ENCODE measurements at places on chromosomes 13 and 19.

GRCh38 chr19:41915776-41916414 lies 12.4 kb downstream of the ERFL start:
- DNase-seq, result no peak

DNA sequence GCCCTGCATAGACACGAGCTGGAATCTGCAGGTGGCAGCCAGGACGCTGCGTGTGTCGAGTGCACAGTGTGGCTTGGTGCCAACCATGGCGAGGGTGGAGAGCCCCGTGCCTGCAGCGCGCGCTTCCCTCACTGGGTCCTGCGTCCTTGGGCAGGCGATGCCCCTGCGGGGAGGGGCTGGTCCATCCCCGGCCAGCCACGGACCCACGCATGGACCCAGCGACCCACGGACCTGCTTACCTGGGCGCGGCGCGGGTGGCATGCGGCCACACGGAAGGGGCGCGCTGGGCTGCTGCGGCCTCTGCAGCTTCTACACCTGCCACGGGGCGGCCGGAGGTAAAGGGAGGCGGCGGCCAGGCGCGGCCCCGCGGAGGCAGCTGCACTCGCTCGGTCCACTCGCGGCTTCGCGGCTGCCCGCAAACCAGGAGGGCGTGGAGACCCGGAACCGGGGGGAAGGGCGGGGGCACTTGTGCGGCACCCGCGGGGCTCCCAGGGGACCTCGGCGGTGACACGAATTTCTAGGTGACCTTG lies 569 bp upstream of the MCF2L start:
- DNase-seq, result no peak

DNA sequence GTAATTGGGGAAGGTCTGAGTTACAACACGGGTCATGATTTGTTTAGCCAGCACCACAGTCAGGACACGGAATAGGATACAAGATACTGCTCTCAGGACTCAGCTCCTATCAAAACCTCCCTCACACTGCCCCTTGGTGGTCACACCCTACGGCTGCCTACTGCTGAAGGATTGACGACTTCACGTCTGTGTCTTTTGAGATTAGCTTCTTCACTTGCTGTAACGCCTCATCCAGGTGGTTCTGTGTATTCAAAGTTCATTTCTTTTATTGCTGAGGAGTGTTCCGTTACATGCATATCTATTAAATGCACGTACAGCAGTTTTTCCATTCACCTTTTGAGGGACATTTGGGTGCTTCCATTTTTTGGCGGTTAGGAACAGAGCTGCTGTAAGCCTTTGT lies 46.3 kb downstream of the URI1 start:
- DNase-seq, result no peak

- no peak for DNase-seq
These were observed 176.8 kb downstream of the OXGR1 start for GRCh38 chr13:96817336-96817941.

GRCh38 chr19:7923295-7924191 lies 2.4 kb downstream of the CTXN1 start:
- no peak for DNase-seq

DNA sequence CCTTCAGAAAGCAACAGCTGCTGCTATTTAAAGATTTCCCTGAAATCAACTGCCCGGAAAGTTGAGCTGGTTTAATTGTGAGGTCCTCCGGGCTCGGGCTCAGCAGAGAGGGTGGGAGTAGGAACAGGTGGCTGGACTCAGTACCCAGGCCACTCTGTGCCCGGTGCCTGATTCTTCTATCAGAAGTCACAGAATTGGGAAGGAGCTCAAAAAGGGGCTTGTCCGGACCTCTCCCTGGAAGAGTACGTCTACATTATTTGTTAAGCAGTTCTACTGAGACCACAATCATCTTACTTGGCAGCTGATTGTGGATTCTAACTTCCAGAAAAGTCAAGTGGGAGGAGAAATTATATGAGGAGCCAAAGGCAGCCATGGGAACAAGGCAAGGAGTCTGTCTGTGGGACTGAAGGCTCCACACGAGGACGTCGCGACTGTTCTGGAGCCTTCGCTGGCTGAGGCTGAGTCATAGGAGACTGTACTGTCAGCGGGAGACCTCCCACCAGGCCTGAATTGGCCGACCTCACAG lies 91.7 kb upstream of the ANKRD10 start:
- DNase-seq, result peak; percentile 26

DNA sequence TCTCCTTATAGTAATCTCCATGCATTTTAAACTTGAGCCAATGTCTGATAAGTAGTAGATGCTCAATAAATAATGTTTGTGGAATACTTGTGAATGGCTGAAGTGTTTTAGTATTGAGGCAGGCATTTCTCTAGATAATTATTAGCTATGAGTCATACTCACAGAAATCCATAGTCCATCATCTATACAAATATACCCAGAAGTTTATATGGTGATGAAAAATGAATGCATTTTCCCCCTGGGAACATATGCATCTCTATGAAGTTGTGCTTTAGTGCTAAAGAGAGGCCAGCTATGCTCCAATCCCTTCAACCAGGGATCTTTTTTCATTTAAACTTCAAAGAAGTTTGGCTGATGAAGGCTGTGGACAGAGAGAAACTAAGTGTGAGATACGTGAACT lies 17.2 kb downstream of the MBNL2 start:
- DNase-seq, result no peak

GRCh38 chr13:30895773-30896172 lies 10.3 kb upstream of the MEDAG start:
- DNase-seq, result no peak

DNA sequence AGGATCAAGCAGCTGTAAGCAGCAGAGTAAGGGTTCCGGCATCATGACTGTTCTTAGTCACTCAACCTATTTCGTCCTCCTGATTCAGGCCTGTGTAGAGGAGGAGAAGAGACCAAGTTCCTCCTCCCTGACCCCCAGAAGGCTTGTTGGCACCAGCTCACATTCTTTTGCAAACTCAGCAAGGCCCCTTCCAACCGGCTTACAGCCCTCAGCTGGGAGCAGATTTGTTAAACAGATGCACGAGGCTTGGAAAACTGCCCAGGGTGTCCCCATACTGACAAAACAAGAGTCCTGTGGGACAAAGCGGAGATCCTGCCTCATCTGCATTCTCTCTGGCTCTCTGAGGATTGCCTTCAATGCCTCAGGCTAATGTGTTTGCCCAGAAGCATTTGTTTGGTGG lies 113.2 kb upstream of the SOX21 start:
- DNase-seq, result peak; percentile 22

DNA sequence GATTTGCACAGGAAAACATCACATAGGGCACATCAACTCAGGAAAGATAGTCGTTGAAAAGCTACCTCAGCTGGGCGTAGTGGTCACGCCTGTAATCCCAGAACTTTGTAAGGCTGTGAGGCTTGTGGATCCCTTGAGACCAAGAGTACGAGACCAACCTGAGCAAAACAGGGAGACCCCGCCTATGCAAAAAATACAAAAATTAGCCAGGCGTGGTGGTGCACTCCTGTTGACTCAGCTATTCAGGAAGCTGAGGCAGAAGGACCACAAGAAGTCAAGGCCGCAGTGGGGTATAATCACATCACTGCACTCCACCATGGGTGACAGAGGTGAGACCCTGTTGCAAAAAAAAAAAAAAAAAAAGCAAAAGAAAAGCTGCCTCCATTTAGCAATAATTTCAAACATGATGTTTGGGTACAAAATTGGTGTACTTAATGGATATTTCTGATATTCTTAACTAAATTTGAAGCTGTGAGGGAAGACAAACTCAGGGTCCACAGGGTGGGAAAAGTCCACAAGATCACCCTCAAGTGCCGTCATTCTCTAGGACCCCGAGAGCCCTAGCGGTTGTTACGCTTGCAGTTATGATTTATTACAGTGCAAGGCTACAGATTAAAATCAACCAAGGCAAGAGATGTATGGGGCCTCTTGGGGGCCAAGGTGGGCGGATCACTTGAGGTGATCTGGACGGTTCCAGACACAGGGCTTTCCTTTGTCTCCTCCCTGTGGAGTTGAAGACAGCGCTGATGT lies 42.5 kb upstream of the LDLR start:
- no peak for DNase-seq

GRCh38 chr13:23753458-23753857 lies 135.7 kb downstream of the MIPEP start:
- no peak for DNase-seq

GRCh38 chr19:46704379-46705076 lies 12.4 kb downstream of the PRKD2 start:
- DNase-seq, result no peak

GRCh38 chr13:22931576-22931975 lies 249.2 kb upstream of the SGCG start:
- no peak for DNase-seq

- no peak for DNase-seq
These were observed 3.4 kb downstream of the PTGIR start for GRCh38 chr19:46621191-46622117.

DNA sequence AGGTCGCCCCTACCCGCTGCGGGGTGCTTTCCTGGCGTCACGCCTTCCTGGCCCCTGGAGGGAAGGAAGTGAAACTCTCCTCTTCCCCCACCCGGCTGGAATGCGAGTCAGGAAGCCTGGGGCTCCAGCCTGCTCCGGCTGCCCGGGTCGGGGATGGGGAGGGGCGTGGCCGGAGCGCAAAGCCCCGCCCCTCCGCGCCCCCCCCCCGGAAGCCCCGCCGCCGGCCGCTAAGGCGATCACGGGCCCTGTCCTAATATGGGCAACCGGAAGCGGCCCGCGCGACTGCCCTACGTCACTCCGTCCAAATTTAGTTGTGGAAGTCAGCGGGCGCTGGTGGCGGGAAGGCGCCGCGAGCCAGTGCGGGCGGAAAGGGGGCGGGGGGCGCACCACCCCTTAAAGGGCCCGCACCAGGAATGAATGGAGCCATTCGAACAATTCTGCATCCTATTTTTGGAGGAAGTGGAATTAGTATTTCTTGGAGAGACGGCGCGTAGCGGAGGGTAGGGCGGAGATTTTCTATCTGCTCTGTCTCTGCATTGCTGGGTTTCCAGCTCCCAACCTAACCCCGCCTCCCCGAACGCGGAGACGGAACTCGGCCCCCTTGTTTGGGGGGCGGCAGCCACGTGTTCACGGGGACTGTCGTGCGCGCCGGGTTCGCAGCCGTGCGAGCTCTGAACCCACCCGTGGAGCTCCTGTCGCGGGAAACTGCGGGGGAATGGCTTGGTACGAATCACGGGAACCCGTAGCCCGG lies 1.6 kb downstream of the IER2 start:
- peak; percentile 95 for DNase-seq

DNA sequence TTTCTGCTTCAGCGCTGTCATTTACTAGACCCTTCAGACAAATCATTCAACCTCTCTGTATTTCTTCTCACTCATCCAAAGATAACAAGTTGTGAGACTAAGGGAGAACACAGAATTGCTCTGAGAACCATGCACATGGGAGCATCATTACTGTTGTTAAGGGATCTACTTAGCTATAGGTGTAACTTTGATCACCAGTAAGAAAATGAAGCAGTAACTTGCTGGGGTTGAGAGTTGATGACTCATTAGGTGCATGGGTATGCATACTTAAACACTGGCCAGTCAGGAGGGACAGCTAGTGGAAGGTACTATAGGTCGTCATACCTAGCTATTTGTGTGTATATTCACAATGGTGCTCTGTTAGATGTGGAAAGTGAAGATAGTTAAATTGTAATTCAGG lies 61.5 kb downstream of the B3GLCT start:
- no peak for DNase-seq

DNA sequence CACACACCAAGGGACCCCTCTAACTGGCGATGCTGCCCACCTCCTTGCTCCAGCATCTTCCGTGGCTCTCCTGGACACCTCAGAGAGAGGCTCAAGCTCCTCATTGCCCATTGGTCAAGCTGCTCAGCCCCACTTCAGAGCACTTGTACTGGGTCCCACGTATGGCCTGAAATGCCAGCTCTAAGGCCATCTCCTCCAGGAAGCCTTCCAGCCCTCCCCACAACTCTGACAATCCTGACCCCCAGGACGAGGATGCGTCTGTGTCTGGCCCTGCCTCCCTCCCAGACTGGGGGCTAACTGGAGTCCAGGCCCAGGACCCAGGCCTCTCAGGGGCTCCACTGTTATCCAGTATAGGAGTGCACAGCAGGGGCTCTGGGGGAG lies 7.9 kb upstream of the HOMER3 start:
- no peak for DNase-seq

DNA sequence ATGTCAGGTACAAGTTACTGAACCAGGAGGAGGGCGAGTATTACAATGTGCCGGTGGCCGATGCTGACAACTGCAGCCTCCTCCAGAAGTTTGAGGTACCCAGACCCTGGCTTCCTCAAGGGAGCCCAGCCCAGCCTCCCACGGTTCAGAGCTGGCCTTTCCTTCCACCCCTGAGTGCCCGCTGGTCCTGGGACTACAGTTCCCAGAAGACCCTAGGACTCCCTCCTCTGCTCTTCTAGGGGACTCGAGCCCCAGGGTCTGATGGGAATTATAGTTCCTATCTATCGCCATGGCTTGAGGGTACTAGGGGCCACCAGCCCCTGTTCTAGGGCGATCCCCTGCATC lies 11.0 kb downstream of the PRKCG start:
- no peak for DNase-seq

DNA sequence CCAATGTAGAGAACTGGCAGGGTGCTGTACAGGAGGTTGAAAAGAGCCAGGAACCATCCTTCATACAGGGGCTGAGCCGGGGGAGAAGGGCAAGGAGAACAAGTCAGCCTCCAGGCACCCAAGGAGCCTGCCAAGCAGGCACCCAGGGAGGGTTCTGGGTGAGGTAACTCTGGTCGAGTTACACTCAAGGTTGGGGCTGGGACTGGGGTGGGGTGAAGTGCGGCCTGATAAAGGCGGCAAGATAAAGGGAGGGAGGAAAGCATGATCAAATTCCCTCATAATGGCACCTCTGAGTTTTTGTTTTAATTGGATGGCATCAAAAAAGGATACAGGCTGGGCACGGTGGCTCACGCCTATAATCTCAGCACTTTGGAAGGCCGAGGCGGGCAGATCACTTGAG lies 25.0 kb downstream of the ATP8B3 start:
- DNase-seq, result no peak

DNA sequence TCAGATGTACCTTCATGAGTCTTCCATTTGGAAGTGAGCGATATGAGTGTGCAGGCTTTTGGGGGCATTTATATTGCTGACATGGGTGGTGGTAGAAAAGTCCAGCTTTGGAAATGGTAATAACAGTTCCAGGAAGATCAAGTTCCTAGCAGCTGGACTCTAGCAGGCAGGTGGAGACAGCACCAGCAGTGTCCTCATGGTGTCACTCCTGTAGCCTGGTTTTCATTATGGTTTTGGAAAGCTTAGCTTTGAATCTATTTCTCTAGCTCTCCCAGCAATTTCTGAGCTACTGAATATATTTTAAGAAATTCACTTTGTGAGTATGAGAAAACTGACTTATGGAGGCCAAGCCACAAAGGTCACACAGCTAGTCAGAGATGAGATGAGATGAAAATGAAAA lies 523.2 kb upstream of the HTR2A start:
- DNase-seq, result no peak

GRCh38 chr19:40213882-40214570 lies 4.2 kb downstream of the TTC9B start:
- no peak for DNase-seq

- DNase-seq, result no peak
These were observed 5.8 kb downstream of the PGLYRP1 start for GRCh38 chr19:46017095-46017429.

DNA sequence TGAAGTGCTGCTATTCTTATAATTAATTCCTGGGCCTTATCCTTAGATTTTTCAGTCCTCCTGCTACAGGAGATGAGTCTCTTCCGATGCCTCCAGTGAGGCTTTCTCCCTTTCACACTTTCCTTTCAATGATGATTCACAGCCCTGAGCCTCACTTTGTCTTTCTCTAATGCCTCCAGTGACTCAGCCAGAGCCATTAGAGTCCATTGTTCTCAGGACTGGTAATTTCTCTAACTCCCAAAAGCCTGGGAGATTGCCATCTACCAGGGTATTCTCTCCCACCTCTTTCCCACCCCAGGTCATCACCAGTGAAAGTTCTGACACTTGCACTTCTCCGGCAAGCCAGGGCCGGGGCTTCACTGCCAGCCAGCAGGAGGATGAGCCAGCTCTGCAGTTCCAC lies 49.6 kb upstream of the ARGLU1 start:
- DNase-seq, result no peak
